Germinal center (tissue), 1 donor: ENCODE measurements at places on chromosomes 11 and 22.

DNA sequence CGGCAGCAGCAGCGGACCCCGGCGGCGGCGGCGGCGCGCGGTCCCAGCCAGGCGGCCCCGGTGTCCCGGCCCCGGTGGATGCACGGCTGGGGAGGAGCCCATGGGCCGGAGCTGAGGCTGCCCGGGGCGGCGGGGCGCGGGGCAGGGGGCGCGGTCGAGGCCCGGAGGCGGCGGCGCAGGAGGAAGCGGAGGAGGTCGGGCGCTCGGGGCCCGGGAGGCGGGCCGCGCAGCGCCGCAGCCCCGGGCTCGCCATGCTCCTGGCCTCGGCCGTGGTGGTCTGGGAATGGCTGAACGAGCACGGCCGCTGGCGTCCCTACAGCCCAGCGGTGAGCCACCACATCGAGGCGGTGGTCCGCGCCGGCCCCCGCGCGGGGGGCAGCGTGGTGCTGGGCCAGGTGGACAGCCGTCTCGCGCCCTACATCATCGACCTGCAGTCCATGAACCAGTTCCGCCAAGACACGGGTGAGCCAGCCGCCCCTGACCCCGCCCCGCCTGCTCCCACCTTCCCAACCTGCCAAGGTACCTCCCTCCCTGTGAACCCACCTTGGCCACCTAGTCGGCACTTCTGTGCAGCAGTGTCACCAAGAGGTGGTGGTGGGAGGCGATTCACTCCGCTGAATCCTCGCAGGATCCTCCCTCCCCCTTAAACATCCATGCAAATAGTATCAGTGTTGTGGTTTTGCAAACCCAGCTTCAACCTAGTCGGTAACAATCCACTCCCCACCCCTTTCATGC lies 580 bp downstream of the DTX4 start:
- DNase-seq: peak; percentile 67

DNA sequence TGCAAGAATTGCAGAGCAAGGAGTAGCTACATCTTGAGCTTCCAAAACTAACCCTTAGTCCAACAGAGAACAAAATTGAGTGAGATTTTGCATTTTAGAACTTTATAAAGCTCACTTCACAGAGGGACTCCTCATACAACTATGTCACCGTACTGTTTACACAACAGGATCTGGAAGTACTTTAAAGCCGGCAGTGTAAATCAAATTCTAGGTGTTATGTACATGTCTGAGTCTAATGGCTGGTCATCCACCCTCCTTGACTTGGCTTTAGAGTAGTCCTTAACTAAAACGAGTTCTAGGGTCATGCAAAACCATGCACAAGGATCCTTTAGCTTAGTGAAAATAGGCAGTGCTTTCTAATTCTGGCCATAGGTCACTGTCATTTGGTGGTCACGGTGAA lies 23.5 kb downstream of the IRAG1 start:
- no peak for DNase-seq

DNA sequence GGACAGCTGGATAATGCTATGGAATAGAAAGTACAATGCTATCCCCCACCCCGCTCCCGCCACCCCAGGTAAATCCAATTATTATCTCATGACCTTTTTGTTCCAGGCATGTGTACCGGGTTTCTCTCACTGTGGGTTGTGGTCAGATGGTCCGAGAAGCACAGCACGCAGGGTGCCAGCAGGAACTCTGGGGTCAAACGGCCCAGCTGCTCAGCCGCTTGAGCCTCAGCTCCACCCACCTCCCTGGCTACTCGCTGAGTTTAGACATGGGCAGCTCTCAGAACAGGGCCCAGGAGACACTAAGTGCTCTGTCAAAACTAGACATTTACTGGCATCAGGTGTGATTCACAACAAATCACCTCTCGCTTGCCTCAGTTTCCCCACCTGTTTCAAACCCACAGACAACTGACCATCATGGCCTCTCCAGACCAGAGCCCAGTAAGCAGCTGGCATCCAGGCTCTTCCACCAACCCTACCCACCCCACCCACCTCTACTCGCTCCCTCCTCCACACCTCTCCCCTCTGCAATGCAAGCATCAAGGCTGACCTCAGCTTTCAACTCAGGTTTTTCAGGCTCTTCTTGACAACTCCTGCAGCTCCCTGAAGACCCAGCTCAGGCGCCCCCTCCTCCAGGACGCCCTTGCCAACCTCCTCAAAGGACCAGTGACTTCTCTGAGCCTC lies 13.0 kb upstream of the MFNG start:
- DNase-seq: no peak

DNA sequence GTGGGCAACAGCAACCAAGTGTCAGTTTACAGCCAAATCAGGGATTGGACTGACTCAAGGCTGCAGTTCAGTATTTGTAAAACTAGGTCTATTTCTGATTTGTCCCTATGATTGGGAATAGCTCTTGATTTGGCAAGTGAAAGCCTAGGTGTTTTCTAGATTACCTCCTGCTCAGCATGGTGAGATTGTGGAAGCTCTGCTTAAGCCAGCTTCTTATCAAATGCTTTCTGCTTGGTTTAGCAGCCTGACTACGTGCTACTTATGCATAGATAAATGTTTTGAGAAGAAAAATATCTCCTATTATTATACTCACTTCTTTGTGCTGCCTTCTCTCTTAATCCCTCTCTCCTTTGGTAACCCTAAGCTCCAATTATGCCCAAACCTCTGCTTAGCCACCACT lies 86.3 kb upstream of the AMOTL1 start:
- DNase-seq: no peak

GRCh38 chr11:3984896-3985295 lies 109.7 kb upstream of the RRM1 start:
- no peak for DNase-seq

GRCh38 chr11:88040148-88040496 lies 135.1 kb downstream of the RAB38 start:
- no peak for DNase-seq

GRCh38 chr11:69495441-69496201 lies 14.2 kb downstream of the LINC01488 start:
- no peak for DNase-seq

DNA sequence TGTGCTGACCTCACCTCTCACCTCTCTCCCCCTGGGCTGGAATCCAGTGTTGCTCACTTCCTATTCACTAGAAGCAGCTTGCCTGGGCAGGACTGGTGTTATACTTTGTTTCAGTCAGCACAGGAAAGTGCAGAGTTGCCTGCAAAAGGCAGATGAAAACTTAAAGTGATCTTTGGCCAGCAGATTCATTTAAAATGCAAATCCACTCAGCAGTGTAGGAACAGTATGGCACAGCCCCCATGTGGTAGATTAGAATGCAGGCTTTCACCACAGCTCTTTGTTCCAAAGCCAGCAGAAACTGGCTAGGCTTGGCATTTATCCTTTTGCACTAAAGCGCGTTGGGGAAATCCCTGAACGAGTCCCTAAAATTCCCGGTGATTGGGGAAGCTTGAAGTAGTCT lies 301.2 kb downstream of the OR4C45 start:
- no peak for DNase-seq

GRCh38 chr22:38867124-38867455 lies 4.9 kb downstream of the CBX6 start:
- no peak for DNase-seq

GRCh38 chr11:132658696-132659095 lies 873.6 kb downstream of the OPCML start:
- DNase-seq: no peak

GRCh38 chr11:61068581-61068980 lies 33.7 kb upstream of the CD5 start:
- no peak for DNase-seq

GRCh38 chr22:29704528-29705285 lies 15.1 kb upstream of the CABP7 start:
- no peak for DNase-seq

DNA sequence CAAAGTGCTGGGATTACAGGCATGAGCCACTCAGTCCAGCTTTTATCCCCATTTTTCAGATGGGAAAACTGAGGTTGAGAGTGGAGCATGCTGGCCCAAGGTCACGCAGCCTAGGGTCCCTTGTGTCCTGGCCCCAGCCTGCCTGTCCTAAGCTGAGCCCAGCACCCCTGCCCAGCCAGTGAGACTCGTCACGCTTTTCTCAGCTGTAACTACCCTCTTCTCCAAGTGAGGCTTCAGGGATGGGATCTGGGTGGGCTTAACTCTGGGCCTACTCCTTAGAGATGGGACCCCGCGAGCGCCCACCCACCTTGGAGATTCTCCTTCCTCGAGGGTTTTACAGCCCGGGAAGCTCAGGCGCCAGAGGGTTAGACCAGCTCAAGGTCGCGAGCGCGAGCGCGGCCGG lies 390 bp upstream of the TMEM151A start:
- no peak for DNase-seq

- DNase-seq: no peak
Observed at GRCh38 chr11:862081-862661, 19.5 kb downstream of the TSPAN4 start.

DNA sequence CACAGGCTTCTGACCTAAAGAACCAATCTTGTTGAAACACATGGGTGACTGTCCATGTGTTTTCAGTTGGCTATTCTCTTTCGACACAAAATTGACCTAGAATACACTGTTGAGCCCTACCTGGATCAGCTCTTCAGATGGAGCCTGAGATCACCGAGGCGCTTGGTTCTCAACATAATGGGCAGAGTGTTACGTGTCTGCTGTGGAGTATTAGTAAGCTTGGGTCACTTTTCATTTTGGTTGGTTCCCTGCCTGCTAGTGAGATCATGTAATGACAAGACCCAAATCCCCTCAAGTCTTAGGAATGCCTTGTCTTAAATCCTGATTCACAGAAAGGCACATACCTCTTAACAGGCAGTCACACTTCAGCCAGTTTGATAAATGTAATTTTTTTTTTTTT lies 8.7 kb downstream of the MED19 start:
- no peak for DNase-seq

- no peak for DNase-seq
Observed at GRCh38 chr11:21446939-21447590, 745.8 kb upstream of the ANO5 start.

GRCh38 chr22:35172442-35172841 lies 84.9 kb upstream of the HMGXB4 start:
- DNase-seq: no peak

DNA sequence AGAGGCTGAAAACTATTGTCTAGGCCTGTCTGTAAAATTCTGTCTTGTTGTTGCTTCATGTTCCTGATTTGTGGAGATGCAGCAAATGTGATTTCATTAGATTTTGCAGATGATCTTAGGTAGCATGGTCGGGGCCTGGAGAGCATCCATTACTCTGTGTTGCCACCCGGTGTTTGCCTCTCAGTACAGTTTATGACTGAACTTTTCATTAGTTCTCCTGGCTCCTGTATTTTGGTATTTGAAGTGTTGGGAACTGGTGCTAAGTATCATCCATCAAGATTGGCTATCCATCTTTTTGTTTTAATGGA lies 7.7 kb downstream of the YWHAH start:
- no peak for DNase-seq
